ENCODE measurements at places on chromosomes 5 and 9.
A peak's percentile ranks its signal among the peaks of the same experiment; 100 is the strongest.

- no peak for DNase-seq
Measured at GRCh38 chr9:76037587-76038225, 147.2 kb downstream of the PCSK5 start.

GRCh38 chr5:179150011-179150410 lies 89.8 kb downstream of the ZNF354C start:
- DNase-seq = no peak

DNA sequence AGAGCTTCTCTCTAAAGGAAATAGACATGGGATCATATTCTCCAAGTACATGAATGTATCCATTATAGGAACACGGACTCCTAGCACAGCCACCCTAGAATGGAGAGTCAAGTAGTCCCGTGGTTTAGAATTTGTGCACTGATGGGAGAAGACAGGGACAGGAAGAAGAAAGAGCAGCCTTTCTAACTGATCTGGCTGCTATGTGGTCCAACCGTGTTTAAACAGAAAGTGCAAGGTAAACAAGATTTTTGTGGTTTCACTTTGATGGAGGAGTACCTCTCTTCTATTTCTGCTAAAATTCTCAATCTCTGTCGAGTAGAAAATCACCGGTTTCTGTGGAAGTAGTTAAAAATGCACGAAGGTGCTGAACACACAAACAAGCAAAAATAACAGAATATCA lies 171.3 kb downstream of the ST8SIA4 start:
- peak; percentile 5 for DNase-seq

- no peak for DNase-seq
Measured at GRCh38 chr5:160048131-160048530, 39.2 kb downstream of the TTC1 start.

DNA sequence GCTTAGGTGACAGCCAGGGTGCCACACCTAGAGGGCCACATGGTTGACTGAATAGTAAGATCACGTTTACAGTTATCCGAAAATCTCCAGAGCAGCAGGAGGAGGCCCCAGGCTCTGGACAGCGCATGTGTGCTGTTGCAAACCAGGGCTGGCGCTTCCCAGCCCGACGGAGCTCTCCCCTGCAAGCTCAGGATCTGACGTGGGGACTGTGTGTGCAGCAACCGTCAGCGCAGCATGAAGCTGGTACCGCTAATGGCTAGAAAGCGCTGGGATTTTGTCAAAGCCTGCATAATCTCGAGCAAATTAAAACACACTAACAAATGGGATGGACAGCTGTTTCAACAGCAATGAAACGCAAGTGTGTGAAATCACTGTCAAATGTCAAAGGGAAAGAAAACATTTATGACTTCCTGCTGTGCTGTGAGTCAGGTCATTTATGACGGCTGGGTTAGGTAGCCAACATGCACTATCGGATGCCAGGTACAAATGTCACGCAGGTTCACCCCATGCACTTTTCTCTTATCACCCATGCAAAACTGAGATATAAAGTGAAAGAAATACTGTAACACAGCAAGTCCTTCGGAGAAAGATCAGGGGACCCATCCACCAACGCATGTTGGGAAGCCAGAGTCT lies 7.5 kb downstream of the SURF4 start:
- DNase-seq = no peak

GRCh38 chr5:169389318-169389717 lies 88.4 kb upstream of the SLIT3 start:
- DNase-seq = no peak

DNA sequence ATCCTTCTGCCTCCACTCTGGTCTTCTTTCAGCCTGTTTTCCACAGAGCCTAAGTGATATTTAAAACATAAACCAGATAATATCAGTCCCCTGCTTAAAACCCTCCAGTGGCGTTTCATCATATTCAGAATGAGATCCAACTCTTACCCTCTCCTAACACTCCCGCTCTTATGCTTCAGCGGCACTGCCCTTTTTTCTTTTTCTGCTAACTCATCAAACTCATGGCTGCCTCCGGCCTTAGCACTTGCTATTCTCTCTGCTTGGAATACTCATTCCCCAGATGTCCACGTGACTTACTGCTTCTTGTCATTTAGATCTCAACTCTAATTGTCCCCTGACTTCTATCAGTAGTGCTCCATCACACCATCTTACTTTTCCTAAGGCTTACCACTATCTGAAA lies 73.6 kb downstream of the PIP5K1B start:
- DNase-seq = no peak

- no peak for DNase-seq
Measured at GRCh38 chr5:112308608-112309007, 110.5 kb downstream of the EPB41L4A start.

GRCh38 chr9:82903503-82903902 lies 159.4 kb downstream of the RASEF start:
- no peak for DNase-seq

GRCh38 chr9:128920381-128921058 lies at the start of gene PHYHD1:
Gene PHYHD1 (plus strand): TSS chr9:128920982. CDS start chr9:128922324, 1,342 bp downstream.
- no peak for DNase-seq
